CD4-positive, alpha-beta T cell treated with Interleukin-4 for 1 hour (primary cell): ENCODE measurements at places on chromosomes 4 and X.

- DNase-seq, result no peak
Measured at GRCh38 chr4:1473718-1474117, 67.5 kb upstream of the NKX1-1 start.

DNA sequence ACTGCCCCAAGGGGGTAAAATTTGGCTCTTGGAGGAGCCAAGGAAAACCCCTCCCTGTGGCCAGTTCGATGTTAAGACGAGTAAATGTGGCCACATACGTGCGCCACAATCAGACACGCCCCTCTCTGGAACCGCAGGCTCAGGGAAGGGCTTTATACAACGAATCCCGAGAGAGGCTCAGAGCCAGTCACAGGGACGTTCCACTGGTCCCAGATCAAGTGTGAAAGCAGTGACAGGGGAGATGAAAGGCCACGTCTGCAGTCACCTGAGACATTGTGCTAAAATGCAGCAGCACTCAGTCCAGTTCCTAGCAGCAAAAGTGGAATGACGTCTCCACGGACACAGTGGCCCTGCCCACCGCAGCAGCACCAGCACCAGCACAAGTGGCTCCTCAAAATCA is 68.0 kb downstream of the ACOX3 start:
- DNase-seq, result no peak

DNA sequence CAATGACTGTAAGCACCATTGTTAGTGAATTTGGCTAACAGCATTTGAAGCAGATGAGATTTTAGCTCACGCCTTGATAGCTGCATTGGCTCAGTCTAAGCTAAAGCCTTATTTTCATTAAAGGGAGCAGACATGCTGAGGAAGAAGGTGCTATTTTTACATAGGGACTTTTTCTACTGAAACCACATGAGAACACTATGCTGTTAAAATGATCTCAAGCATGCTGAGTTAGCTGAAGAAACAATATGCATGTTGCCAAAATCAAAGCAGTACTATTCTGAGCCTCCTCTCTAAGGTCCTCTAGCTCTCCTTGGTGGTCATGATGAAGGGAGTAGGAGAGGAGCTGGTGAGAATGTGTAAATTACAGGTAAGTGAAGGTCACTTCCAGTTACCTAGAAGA is 134.4 kb upstream of the JADE1 start:
- DNase-seq, result no peak

- DNase-seq, result no peak
Measured at GRCh38 chr4:176380352-176381157, 60.8 kb downstream of the SPCS3 start.

GRCh38 chrX:64975491-64975890 is 759 bp downstream of the ZC4H2 start:
- DNase-seq, result peak; percentile 21

DNA sequence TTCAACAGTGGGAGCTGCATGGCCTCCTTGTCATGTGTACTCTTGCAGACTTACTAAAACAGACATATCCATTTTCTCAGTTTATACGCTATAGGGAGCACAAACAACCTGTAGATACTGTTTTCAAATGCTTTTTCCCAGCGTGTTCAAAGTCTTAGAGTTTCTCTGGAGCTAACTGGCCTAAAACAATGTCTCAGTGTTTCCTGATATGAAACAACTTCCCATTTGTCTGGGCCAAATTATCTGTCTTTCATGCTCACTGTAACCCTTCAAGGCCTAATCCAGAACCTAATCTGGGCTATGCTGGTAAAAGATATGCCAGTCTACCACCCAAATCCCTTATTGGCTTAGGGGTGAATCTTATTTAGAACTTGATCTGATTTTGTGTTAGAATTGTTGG is 38.8 kb downstream of the RAB40A start:
- no peak for DNase-seq

GRCh38 chr4:147658501-147658900 is 25.5 kb downstream of the PRMT9 start:
- no peak for DNase-seq

GRCh38 chr4:142480244-142480643 is 365.9 kb downstream of the INPP4B start:
- no peak for DNase-seq

DNA sequence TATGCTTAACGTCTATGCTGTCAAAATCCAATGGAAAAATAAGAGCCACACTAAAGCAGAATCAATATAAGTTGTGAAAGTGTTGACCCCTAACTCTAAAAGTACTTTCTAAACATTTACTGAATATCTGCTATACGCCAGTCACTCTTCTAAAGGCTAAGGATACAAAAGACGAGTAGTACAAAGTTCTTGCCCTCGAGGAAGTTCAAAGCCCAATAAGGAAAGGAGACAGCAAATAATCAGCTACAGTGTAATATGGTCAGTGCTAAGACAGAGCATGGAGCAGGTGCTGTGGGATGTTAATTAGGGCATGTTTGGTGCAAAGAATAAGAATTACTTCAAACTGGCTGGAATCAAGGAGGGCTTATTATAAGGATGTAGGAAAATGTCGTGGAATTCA is 31.6 kb upstream of the TMEM150C start:
- DNase-seq, result no peak

DNA sequence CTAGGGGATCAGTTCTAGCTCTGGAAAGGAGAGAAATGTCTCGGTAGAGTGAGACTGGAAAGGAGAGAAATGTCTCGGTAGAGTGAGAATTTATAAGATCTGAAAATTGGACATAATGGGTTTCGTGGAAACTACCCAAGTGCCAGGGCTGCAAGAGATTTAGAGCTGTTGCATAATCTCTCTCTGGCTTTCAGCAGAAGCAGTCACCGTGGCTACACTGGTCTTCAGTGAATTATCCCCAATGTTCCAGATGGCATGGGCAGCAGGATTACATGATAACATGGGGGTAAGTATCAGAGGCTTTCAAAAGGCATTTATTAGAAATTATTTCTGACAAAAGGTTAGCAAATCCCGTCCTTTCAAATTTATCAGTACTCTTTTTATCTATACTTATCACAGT is 435.5 kb downstream of the NKX6-1 start:
- no peak for DNase-seq

DNA sequence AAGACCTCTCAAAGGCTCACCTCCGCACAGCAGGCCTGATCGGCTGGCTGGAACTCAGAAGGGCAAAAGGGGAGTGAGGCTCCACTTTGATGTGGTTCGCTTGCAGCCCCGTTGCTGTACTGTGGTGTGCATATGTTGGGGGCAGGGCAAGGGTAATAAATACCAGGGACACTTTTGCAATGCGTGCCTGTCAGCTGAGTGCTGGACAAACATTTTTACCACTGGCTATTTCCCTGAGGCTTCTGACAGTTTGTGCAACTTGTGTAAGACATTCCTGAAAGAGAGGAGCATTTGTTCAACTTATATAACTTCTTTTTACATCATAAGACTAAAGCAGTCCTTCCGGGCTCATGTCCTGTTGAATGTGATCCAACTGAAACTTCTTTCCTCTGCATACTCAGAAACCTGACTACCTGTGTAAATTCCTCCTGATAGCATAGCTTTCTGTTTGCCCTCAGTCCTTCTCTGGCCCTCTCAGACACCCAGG is 82.3 kb downstream of the SPRY1 start:
- DNase-seq, result no peak

DNA sequence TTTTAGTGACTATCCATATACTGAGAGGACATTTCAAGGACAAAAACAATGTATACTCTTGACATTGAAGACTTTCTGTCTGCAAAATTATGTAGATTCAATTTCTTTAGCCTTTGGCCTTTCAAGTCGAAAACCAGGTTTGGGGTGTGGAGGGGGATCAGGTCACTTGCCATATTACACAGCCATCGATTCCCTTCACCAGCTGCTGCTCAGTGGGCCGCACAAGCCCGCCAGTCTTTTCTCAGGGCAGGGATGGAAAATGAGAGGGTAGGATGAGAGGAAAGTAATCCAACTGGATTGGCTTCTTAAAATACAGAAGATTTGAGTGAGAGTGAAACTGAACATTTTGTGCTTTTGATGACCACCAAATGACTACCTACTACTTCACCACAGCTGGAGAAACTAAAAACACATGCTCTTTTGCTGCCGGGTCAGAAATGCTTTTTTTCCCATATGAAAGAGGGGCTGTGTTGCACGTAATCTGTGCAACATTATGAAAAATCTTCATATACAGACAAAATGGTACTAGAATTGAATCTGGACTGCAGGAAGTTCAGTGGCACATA is 51.4 kb downstream of the FHL1 start:
- DNase-seq, result no peak

GRCh38 chr4:24208691-24209090 is 318.8 kb upstream of the PPARGC1A start:
- no peak for DNase-seq

DNA sequence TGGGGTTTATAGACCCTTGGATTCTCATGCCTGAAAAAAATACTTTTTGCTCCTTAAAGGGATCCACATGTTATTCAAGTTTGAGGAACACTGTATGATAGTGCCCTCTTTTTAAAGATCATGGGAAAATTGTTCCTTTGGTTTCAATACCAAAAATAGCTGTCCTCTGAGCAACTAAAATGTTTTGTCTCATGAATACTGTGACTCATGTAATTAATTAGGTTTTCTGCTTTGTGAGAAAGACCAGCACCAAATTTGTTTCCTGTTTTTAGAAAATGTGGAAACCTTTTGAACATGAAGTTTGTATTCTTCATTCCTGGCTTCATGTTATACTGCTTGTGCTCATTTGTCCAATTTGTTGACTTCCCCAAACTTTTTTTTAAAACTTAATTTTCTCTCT is 127.6 kb upstream of the SH3RF1 start:
- DNase-seq, result no peak

GRCh38 chr4:156294577-156294976 is 340.9 kb upstream of the CTSO start:
- DNase-seq, result no peak

- DNase-seq, result no peak
Measured at GRCh38 chrX:31268359-31268758, 196.5 kb upstream of the FTHL17 start.

- DNase-seq, result no peak
Measured at GRCh38 chr4:76373919-76374552, 46.9 kb downstream of the CCDC158 start.

DNA sequence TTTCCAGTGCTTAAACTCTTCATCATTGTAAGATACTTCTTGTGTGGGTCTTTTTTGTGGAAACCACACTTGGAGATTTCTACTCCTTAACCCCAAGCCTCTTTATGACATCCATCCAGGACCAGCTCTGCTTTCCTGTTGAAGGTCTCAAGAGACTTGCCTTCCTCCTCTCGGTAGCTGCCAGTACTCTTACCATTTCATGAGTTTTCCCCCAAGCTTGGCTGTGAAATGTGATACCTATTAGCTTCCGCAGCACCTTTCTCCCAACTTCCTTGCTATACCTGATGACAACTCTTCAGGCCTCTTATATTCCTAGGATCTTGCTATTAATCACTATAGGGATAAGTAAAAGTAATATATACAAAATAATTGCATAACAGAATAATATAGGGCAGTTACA is 1.9 kb upstream of the DCK start:
- no peak for DNase-seq

DNA sequence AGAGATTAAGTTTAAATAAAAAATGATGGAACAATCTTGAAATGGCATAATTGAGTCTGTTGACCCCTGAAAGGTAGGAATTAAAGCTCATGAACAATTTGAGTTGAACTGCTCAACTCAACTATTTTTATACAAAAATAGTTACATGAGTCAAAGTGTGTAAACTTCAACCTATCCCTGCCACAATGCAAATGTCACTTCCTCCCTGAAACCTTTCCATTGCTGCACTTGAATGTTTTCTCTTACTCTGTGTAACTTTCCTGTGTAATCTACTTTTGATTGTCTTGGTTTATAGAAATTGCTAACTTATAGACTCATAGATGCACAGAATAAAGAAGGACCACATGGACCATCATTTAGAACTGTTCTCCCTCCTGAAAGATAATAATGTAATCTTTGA is 218.5 kb downstream of the GBA3 start:
- DNase-seq, result no peak

GRCh38 chr4:147782087-147782781 is 50.3 kb downstream of the ARHGAP10 start:
- DNase-seq, result no peak

DNA sequence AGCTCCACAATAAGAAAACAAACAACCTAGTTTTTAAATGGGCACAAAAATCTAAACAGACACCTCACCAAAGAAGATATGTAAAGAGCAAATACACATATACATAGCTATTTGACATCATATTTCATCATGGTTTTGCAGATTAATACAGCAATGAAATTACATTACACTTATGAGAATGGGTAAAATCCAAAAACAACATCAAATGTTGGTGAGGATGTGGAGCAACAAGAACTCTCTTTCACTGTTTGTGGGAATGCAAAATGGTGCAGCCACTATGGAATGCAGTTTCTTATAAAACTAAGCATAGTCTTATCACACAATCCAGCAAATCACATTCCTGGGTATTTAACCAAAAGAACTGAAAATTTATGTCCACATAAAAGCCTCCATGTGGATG is 25.0 kb downstream of the TLR6 start:
- no peak for DNase-seq

DNA sequence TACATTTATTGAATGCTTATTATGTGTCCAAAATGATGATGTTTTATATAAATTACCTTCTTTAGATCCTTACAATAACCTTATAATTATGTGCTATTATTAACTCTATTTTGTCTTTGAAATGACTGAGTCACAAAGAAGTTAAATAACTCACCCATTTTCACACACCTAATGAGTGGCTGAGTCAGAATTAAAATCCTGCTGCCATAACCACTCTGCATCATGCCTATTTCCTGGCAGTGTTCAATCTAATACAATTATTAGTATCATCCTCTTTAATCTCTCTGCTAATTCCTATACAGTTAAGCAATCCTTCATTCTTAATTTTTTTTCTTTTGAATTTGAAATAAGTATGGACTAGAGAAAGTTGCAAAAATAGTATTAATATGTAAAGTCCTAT is 342.9 kb downstream of the CFAP299 start:
- DNase-seq, result no peak

DNA sequence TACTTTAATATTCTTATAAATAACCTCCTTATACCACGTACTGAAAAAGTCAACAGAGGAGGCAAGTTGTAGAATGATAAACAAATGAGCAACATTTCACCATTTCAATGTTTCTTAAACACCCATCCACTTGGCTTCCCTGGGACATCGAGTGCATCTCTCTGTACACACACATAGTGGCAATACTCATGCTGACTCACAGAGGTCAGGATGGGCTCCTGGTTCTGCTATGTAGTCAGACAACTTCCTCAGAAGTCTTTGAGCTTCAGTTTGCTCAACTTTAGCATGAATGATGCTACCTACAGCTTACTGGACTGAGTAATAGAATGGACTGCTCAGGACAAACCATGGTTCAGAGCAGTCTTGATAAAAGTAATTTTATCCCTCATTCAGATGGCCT is 56.9 kb downstream of the MAD2L1 start:
- no peak for DNase-seq

- no peak for DNase-seq
Measured at GRCh38 chrX:133980832-133981588, 4.4 kb downstream of the GPC3 start.

- DNase-seq, result no peak
Measured at GRCh38 chr4:5750946-5751665, 40.1 kb downstream of the EVC start.

GRCh38 chrX:40735325-40736169 is at the start of gene MED14:
Gene MED14 (minus strand): TSS chrX:40735542. CDS start chrX:40735412, 130 bp downstream.
- peak; percentile 97 for DNase-seq
